ENCODE measurements at places on chromosomes 2 and 18.

DNA sequence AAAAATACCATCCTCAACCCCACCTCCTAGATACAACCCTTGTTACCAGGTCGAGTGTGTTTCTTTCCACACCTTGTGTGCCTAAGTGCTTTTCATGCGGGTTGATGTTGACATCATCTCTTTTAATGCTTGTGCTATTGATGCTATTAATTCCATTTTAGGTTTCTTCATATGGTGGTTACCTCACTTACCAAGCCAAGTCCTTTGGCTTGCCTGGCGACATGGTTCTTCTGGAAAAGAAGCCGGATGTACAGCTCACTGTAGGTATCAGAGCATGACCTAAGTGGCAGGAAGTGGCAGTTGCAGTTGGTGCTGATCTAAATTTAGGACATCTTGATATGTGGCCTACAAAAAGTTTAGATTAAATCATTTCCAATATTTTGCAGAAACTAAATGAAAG, 149.9 kb upstream of the TTC39C start:
- DNase-seq: no peak

DNA sequence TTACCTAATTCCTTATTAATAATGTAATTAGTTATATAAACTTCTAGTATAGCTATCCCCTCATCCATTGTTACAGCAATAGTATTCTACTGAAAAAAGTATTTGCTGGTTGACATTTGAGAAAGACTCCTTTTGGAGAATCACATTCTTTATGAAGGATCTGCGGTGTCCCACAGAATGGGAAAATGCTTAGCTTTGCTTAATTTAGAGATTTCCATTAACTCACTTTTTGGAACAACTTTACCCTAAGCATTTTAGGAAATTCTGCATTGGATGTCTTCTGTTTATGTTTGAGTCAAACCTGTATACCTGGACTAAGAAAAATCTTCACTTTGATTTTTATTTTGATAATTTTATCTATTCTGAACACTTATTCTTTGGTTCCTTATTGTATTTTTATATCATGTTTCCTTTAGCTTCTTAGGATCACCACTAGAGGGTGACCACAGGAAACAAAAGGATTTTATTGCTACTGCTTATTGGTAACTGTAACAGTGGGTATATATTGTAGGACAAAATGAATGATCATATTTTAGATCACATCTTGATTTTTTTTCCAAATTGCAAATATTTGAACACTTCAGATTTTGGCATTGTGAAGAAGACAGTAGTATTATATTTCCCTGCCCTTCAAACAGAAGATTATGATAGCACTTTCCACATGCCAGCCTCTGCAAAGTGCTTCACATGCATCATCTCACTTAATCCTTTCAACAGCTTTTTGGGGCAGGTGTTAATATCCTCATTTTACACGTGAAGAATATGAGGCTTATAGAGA, 79.6 kb downstream of the MIB1 start:
- DNase-seq: no peak

DNA sequence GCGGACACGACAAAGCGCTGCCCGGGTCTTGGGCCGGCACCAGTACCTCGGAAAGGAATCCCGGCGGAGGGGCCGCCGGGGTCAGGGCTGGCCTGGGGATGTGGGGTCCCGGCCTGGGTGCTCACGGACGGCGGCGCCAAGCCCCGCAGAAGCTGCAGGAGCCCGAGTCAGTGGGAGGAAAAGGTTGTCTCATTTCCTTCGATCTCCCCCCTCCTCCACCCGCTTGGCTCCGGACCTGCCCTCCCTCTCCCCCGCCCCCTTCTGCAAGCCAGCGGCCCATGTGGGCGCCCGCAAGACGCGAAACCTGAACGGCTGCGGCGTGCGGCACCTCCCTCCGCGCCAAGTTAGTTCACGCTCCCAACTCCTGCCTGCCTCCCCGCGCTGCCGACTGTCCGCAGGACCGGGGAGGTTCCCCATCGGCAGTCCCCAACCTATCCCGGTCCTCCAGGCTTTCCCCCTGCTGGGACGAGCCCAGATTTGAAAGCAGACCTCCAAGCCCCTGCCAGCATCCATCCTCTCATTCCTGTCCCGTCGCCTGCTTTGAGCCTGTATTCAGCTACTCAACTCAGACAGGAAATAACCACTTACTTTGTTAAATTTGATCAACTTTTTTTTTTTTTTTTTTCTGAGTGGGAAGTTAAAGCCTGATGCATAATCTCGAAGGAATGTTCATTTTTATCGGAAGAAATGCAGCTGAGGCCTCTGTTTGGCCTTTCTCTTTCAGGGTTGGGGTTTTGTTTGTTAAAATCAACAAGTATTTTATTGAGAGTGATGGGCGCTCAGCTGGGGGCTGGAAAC, at the start of gene EVA1A:
Gene EVA1A, minus strand, starts transcription at position 172 of the 798 bp plus-strand sequence. CDS start 42,799 bp downstream, outside the sequence.
- peak; percentile 64 for DNase-seq

DNA sequence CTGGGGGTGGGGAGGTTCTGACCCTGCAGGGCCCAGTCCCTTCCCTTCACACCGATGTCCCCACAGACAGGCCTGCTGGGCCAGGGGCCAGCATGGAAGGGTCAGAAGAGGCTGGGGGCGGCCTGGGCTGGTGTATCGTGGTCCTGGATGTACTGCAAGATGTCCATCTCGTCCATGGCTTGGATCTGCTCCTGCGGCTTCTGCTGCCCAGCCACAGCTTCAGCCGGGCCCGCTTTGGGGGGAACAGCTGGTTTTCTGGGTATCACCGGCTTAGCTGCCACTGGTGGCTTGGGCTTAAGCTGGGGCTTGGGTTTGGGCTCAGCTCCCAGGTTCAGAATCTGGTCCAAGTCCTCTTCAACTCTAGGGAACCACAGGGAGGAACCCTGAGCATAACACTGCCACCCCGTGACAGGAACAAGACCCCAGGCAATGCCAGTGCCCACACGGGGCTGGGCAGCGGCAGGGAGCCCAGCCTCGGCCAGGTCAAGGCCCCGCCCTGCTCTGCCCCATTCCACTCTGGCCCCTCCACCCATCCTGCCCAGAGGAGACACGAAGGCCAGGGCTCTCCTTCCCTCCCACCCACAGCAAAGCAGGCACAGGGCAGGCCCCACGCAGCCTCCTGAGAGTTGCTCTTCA, 31.9 kb downstream of the HS1BP3 start:
- no peak for DNase-seq

- no peak for DNase-seq
Measured at GRCh38 chr2:57897920-57898319, 148.7 kb upstream of the VRK2 start.

- DNase-seq: no peak
Measured at GRCh38 chr2:231617059-231617926, 24.6 kb downstream of the TEX44 start.

GRCh38 chr2:84729224-84729623, 151.7 kb downstream of the TRABD2A start:
- no peak for DNase-seq

GRCh38 chr2:110858993-110859701, 126.8 kb downstream of the ACOXL start:
- DNase-seq: no peak

DNA sequence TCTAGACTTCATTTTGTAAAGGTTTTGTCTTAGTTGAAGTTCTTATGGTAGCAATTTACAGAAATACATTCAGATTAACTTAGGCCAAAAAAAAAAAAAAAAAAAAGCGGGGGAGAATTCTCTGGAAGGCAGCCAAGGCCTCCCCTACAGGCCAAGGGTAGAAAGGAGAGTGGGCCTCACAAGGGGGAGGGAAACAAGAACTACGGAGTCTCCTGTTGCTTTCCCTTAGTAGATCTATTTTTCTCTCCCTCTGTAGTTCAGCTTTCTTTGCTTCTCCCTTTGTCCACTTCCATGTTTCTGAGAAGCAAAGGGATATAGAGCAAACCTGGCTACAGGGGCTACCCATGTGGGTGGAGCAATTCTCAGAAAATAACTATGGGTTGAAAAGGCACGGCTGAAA, 2.4 kb upstream of the STK11IP start:
- DNase-seq: peak; percentile 60

GRCh38 chr2:179584760-179585159, 276.7 kb downstream of the ZNF385B start:
- no peak for DNase-seq

- no peak for DNase-seq
Measured at GRCh38 chr2:85732467-85733120, 21.2 kb upstream of the ATOH8 start.

- DNase-seq: no peak
Measured at GRCh38 chr2:17584689-17585088, 44.2 kb downstream of the VSNL1 start.
